ENCODE measurements at places on chromosomes 2 and 18. TPM values are rescaled to one million over a fixed set of nuclear protein-coding genes. Genes with fewer than 3 reads are reported as not detected.

CPLX4 gene
- not detected for total RNA-seq

UGT1A6 gene
- total RNA-seq, result not detected

STPG4 gene
- not detected for total RNA-seq

COL6A3 gene
- total RNA-seq, result 244 TPM

Measured in glomerular endothelial cell (primary cell).